ENCODE measurements at places on chromosomes 12 and 14.

GRCh38 chr12:107320929-107321631 lies 227.7 kb upstream of the CRY1 start:
- peak; percentile 46 for DNase-seq

DNA sequence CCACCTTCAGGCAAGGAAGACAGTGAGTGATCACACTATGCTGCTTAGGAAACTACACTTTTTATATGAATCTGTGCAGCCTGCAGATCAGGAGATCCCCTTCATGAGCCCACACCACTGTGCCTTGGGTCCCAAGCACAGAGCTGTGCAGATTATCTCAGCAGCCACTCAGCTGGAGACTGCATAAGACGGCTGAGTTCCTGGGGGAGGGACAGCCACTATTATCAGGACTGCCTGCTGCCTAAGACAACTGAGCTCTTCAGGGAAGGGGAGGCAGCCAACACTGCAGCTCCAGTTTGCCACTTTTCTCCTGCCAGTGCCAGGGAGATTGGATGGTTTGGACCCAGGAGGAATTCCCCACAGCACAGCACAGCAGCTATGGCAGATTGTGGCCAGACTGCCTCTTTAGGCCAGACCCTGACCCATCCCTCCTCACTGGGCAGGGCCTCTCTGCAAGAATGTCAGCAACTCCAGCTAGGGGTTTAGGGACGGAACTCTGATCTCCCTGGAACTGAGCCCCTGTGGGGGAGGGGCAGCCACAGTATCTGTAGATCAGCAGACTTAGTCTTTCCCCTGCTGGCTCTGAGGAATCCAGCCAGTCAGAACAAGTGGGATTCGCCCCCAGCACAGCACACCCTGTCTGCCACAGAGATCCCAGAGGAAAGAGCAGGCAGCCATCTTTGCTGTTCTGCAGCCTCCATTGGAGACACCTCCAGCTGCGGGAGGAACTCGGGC lies 141.3 kb downstream of the KLHL28 start:
- DNase-seq: no peak

GRCh38 chr14:98926146-98926545 lies 345.9 kb downstream of the BCL11B start:
- DNase-seq: peak; percentile 10

GRCh38 chr14:102321456-102322422 lies 2.2 kb downstream of the ZNF839 start:
- DNase-seq: no peak

DNA sequence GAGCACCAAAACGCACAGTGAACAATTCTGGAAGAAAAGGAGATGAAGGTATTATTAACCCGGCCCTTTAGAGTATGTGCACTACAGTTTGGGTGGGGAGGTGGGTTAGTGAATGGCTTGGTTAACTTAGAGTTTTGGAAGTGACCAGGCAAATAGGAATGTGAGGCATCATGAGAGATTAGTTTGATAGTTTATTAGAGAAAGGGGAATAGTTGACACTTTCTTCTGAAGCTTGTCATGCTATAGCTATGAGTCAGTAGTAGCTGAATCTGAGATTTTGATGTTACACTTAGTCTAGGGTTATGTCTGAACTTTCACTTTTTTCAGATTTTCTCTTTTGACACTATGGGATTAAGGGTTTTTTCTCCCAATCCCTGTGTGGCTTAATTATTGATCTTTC lies 567.2 kb downstream of the SNAPC1 start:
- DNase-seq: no peak

- no peak for DNase-seq
These were observed 18.3 kb downstream of the GPR132 start for GRCh38 chr14:105046891-105047282.

DNA sequence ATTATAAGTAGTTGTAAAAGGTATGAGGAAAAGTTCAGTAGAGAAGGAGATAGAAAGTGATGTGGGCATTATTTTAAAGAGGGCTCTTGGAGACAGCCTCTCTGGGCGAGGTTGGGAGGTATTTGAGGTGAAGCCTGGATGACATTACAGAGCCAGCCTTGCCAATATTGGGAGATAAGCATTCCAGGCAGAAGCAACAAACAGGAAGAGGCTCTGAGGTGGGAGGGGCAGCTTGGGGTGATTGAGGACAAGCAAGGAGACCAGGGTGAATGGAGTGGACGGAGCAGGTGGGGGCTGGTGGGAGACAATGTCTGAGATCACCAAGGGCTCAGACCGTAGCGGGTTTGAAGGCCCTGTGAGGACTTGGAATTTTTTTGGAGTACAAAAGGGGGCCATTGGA lies 87.3 kb downstream of the DYRK2 start:
- DNase-seq: no peak

DNA sequence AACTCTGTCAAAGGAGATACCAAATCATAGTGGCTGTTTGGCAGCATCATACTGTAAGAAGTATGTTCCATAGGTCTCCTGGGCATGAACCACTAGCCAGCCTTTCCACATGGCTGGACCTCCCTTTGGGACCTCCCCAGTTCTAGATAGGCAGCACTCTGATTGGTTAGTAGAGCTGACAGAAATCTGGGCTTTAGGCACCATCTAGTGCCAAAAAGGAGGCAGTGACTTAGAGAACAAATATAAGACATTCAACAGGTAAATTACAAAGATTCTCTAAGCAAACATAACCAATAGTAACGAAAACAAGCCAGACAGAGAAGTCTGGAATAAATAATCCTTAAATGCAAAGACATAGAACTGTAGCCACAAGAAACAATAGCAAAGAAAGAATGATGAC lies 148.0 kb upstream of the PDE3A start:
- DNase-seq: no peak

DNA sequence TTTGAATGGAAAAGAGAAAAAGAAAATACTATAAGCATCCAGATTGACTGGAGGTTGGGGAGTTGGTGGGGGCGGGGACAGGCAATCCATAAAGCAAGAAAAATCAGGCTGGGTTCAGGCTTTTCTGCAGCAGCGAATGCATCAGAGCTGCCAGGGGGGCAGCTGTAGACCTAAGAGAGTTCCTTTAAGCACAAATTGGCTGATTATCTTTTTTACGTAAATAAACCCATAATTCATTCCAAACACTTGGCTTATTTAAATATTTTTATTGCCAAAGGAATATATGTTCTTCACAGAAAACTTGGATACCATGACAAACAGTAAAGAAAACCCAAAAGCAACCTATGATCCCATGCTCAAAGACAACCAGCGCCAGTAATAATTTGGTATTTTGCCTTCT lies 10.2 kb downstream of the BDKRB2 start:
- no peak for DNase-seq

DNA sequence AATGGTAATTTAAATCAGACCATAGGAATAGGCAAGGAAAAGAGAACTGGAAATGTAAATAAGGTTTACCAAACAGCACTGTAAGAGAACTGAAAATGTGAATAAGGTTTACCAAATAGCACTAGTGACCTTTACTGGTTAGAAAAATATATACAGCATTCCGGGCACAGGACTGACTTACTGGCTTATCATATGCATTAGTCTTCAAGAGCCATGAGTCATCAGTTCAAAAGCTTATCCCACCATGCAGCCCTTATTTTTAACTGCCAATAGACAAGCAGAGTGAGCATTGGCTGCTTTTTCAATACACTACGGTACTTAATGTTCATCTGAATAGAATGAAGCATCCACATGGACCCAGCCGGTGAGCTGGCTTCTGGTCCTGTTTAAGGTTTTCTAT lies 13.0 kb upstream of the NELL2 start:
- DNase-seq: no peak

GRCh38 chr14:95948558-95948981 lies 71.9 kb downstream of the TUNAR start:
- DNase-seq: no peak

GRCh38 chr14:60723907-60724618 lies at the start of gene SIX4:
SIX4 (minus strand) TSS chr14:60724351; CDS start chr14:60724074, 277 bp downstream.
- no peak for DNase-seq

GRCh38 chr12:45658020-45658419 lies 71.5 kb upstream of the ARID2 start:
- DNase-seq: no peak

DNA sequence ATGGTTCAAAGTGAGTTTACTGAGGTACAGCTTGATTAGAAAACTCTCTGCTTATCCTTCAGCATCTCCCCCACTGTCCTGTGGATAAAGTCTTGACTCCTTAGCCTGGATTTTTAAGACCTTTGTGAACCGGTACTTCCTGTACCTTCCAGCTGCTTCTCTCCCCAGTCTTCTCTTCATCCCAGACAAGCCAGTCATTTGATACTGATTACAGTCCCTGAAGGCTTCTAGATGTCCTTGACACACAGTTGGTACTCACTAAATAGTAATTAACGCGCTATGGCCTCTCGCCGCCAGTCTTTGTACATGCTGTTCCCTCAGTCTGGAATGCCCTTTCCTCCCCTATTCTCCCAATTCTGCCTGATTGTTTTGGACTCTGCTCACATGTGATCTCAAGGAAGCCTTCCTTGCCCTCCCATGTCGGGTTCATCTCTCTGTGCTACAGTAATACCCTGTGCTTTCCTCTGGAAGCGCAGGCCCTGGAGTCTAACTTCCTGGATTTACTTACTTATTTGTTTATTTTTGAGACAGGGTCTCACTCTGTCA lies 50.6 kb upstream of the PTGR2 start:
- DNase-seq: no peak

GRCh38 chr12:8482571-8483061 lies 26.9 kb downstream of the CLEC6A start:
- DNase-seq: no peak
